Right atrium auricular region (tissue), 2 donors: ENCODE measurements at places on chromosomes 16 and 17. TPM values are rescaled to one million over a fixed set of nuclear protein-coding genes. Genes with fewer than 3 reads are reported as not detected.

The TAC4 gene
- total RNA-seq, result not detected

- no peak for DNase-seq
Measured at GRCh38 chr17:33864758-33865229, 390.3 kb upstream of the CCL2 start.

The YPEL3 gene
- 140 TPM for total RNA-seq

DNA sequence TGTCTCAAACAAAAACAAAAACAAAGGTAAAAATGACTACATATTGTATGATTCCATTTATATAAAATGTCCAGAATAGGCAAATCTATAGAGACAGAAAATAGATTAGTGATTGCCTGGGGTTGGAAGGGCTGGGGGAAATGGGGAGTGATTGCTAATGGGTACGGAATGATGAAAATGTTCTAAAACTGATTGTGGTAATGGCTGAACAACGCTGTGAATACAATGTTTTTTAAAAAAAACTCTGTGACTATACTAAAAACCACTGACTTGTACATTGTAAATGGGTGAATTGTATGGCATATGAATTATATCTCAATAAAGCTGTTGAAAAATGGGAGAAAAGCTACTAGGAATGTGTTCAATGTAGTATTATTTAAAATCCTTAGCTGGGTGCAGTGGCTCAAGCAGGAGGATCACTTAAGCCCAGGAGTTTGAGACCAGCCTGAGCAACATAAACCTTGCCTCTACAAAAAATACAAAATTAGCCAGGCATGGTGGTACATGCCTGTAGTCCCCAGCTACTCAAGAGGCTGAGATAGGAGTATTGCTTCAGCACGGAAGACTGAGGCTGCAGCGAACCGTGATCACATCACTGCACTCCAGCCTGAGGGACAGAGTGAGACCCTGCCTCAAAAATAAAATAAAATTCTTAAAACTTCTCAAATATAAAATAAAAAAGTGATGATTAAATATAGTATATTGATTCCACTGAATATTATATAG is 47.9 kb downstream of the TOM1L2 start:
- DNase-seq, result no peak

GRCh38 chr17:79808763-79809529 is 12.1 kb upstream of the CBX8 start:
- DNase-seq, result no peak

DNA sequence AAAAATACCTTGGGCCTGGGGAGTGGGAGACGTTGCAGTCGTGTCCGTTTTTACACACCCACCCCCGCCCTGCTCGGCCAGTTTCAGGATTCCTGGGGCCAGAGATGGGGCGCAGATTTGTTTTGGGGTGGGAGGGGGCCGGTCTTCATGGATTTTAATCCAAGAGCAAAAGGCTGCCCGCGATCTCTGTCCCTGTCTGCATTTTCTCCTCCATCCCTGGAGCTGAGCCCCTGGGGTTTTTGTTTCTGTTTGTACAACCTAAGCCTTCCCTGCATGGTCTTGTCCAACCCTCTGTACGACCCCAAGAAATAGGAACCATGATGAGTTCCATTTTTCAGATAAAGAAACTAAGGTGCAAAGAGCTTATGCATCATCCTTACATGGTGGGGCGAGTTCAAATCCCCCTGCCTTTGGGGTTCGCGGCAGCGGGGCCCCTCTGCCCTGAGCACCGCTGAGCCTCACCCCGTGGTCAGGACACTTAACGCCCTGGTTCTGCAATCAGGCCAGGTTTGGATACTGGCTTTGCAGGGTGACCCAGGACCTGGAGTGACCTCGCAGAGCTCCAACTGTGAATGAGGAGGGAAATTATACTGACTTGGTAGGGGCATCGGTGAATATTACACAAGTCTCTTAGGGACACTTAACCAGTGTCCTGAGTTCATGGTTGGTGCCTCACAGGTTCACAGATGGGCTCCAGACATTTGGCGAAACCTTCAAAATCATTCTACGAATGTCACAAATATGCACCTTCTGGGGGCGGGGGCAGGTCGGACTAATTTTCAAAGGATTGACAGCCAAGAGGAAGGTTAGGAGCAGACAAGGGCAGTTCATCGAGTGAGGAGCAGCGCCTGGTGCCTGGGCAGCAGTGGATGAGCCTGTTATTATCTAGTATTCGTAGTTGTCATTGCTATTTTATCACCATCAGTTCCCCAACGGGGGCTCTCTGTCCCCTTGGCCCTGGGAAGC is 4.1 kb upstream of the FOXF1 start:
- DNase-seq, result no peak

The KRT14 gene
- not detected for total RNA-seq

GRCh38 chr16:68146585-68146984 is 61.4 kb downstream of the NFATC3 start:
- DNase-seq, result no peak

- no peak for DNase-seq
Measured at GRCh38 chr17:54307351-54307750, 484.6 kb downstream of the KIF2B start.

The CD300E gene
- 0.52 TPM for total RNA-seq

- DNase-seq, result no peak
Measured at GRCh38 chr16:64882078-64882784, 239.6 kb downstream of the CDH11 start.

- DNase-seq, result no peak
Measured at GRCh38 chr17:6580625-6581024, 24.3 kb upstream of the PITPNM3 start.

- DNase-seq, result peak; percentile 36
Measured at GRCh38 chr17:58267347-58268324, 13.1 kb downstream of the MPO start.

DNA sequence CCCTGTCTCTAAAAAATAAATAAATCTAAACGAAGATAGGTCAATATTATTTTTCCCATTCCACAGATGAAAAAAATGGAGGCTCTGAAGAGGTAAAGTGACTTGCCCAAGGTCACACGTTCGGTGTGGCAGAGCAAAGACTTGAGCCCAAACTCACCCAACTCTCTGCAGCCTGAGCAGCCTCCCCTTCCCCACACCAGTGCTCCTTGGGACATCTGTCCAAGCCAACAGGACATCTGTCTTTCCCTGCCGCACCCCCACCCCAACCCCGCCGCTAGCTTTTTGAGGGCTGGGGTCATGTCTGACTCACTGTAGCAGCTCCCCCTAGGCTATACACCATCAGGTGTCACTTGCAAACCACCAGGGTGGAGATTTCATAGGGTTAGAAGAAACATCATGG is 5.2 kb upstream of the BEAN1 start:
- no peak for DNase-seq

The CCL17 gene
- total RNA-seq, result not detected
